ENCODE measurements at places on chromosomes 5 and 9. TPM values are rescaled to one million over a fixed set of nuclear protein-coding genes. Genes with fewer than 3 reads are reported as not detected.

DNA sequence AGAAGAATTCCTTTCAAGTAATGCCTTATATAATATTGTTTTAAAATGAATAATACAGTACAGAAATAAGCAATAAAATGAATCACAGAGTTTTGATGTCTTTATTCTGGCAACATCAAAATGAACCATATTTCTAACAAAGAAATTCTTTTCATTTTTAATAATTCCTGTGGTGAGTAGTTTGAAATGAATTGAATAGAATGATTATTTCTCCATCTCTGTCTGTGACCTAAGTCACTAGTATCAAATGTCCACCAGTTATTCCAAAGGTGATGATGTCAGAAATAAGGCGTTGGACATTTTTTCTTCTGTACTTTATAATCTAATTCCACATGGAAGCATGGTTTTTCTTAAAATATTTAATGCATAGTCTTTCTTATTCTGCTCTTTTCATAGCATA is 106.2 kb downstream of the ADAMTSL1 start:
- no peak for DNase-seq

DNA sequence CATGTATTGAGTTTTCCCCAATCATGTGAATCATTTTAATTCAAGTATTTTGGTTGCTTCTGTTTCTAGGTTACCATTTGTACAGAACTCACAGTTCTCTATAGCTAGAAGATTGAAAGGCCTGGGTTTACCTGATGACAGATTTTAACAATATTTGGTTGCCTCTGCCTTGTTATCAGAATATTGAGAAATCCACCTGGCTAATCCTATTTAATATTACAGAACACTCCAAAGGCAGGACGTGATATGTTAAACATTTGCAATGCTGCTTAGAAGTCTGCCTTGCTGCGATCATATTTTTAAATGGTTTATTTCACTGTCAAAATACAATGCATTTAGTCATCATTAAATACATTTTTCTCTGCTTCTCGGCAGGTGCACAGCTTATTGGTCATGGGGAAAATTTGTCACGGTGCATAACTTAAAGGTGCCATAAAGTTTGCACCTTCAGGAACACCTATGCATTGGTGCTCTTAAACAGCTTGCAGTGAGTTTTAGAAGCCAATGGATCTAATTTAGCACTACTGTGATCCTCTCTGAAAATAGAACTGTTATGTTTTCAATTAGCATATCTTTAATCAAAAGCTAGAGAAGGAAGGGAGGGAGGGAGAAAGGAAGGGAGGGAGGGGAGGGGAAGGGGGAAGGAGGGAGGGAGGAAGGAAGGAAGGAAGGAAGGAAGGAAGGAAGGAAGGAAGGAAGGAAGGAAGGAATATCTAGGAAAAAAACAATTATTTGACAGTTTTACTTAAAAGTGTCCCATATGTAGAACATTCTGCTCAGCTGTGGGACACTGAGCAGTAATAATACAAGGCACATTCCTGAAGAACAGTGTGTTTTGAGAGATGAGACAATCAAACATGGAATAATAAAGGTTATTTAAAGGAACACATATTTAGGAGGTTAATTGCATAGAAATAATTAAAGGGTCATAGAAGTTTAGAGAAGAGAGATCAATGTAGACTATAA is 15.5 kb upstream of the DAPK1 start:
- DNase-seq = no peak

DNA sequence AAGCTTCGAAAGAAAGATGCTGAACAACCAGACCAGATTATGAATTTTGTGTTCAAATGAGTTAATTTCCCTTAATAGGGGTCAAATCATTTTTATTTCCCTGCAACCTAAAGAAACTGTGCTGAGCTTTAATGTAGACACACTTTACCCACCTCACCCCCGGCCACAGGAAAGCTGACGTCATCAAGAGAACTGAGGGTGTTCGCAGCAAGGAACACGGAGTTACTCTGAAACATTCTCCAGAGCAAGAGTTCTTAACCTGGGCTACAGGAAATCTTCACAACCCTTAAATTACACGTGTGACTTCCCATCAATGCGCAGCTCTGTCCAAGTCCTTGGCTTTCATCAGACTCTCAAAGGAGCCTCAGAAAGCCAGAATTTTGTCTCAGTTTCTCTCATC is 116.3 kb downstream of the COL23A1 start:
- DNase-seq = no peak

DNA sequence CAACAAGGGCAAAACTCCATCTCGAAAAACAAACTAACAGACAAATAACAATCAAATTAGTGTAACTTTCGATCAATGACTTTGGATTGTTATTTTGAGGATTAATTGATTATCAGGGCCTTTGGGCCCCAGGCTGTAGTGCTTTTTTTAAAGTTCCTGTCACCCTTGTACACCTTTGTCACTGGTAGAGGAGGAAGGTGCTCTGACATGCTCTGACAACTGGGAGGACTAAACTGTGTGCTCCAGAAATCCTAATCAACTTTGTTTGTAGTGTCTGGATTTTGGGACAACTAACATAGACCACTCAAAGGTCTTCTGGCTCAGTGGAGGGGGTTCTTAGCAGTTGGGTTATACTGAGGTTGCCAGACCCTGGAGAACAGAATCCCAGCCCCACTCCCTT is 1.8 kb downstream of the TXN start:
- no peak for DNase-seq

DNA sequence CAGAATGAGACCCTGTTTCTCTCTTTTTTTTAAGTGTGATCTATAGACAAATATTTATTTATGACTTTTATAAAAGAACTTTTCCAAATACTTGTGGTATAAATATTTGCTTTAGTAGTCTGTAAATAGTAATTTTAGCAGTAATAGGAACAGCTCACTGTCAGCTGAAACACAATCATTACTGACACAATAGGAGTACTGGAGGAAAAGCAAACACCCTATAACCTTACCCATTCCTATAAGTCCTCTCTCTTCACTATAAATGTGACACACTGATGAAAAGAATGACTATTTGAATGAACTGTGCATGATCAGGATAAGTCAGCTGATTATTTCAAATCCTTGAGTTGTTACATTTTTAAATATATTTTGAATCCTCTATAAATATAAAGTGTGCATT is 72.4 kb downstream of the CDH12 start:
- DNase-seq = no peak

DNA sequence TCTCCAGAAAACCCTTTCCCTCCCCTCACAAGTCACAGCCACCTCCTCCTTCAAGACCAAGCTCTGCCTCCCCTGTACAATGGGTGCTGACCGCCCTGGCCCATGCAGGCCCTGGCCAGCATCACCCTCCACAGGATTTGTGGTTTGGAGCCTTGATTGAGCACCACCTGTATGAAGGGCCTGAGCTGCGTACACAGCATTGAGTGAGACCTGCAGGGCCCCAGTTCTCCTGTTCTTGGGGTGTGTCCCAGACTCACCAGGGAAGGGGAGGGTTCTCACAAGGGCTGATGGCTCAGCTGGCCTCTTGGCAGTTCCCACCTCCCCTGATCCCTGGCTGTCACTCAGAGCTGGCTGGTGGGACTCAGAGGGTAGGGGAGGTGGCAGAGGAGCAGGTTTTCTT is 63.7 kb upstream of the IER5L start:
- DNase-seq = no peak

- DNase-seq = no peak
Measured at GRCh38 chr5:77707791-77708190, 68.3 kb downstream of the TBCA start.

GRCh38 chr9:10104774-10105173 is 508.0 kb downstream of the PTPRD start:
- no peak for DNase-seq

- DNase-seq = no peak
Measured at GRCh38 chr5:155332618-155333017, 319.1 kb downstream of the KIF4B start.

DNA sequence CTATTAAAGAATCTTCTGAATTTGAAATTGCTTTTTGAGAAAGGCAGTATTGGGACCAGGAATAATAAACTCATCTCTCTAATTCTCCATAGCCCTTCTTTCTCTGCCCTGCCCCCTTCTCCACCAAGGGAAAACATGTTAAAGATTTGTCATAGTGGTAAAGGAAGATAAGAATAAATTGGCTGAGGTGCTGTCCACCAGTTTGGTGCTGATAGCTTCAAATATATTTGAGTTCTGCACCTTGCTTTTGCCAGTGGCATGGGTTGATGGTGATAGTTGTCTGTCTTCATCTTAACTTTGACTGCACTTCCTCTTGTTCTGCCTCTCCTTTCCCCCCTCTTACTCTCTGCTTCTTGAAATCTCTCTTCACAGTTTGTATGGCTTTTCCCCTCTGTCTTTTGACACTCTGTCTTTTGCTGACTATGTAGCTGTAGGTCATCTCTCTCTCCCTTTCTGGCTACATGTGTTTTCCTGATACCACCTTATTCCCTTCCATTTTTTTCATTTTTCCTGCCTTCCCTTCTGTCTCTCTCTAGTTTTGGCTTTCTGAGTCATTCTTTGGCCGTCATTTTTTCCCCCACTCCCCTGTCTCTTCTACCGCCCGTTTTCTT is 56.6 kb downstream of the NDUFS4 start:
- no peak for DNase-seq

- no peak for DNase-seq
Measured at GRCh38 chr5:171714851-171715250, 70.8 kb upstream of the SMIM23 start.

DNA sequence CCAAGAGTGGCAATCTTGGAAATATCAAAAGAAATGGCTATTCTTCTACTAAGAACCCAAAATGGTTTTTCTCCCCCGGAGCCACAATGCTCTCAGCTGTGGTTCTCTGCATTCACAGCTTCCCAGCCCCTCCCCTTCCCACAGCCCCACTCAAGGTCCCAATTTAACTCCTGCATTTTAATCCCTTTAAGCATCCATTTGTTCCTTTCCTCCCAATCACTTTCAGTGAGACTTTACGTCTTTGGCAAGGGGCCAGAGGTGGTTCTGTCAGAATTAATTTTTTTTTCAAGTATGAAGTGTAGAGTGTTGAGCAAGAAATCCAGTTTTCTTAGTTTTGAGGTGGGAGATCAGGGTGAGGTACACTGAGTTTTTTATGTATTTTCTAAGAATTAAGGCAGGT is 256.9 kb downstream of the GLIS3 start:
- DNase-seq = no peak

GRCh38 chr5:170913573-170913972 is 51.8 kb downstream of the RANBP17 start:
- no peak for DNase-seq

- DNase-seq = no peak
Measured at GRCh38 chr9:124420991-124421543, 5.8 kb upstream of the PSMB7 start.

DNA sequence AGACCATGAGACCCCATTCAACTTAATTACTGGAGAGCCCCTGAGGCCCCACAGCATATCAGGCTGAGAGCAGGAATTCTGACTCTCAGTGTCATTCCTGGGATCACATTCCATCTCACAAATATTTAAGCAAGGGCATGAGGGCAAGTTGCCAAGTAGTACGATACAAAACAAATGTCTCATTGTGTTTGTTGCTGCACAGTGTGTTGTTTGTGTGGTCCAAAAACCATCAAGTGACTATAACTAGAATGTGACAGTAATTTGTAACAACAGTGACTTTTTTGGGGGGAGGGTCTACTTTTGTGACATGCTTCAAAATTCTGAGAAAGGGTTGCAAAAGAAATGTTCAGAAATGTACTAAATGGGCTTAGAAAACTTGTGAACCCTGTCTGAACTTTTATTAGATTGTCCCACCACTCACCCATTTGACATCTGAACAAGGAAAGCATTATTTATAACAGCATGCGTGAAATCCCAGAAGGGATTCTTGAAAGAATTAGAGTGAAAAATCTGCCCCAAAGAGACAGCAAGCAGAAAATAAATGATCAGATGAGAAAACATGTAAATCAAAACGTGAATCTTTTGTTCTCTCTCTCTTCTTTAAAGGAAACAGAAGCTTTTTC is 347.0 kb downstream of the NTRK2 start:
- peak; percentile 55 for DNase-seq

DNA sequence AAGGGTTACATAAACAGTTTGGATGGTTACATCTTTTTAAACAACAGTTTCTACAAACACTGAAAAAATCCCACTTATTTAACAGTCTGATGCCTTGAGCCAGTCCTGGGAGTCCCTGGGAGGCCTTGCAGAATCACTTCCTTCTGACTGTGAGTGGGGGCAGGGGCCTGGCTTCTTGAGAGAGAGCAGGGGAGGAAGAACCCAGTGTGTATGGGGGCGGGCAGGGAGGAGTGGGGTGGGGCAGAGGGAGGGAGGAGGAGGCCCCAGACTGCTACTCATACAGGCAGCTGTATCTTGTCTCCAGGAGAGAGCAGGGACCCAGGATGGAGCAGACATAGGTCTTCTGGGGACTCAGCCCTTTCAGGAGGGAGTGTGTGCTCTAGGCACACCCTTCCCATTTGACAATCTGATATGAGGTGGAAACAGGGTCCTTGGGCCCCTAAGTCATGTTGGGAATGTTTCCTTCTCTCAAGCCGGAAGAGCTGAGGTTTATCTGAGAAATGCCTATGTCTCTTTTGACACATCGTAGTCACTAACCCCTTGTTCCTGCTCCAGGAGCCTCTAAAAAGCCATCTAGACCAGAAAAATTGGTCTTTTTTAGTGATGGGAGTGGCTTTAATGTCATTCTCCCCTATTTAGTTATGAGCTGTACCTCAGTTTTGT is 52.8 kb downstream of the IRF1 start:
- peak; percentile 71 for DNase-seq

DNA sequence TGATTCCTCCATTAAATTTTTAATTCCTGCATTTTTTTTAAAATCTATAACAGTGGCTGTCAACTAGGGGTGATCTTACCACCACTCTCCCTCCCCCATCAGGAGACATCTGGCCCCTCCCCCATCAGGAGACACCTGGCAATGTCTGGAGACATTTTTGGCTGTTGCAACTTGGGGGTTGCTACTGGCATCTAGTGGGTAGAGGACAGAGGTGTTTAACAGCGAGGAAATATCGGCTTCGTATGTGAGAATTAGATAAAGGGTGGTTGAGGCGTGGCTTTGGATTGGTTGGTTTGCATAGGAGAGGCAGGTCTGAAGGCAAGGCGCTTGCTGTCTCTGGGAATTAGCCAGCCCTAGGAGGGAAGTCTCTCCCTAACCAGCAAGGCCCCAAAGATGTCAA is 10.5 kb downstream of the CDHR2 start:
- DNase-seq = no peak

- DNase-seq = no peak
Measured at GRCh38 chr5:115840873-115841272, 492 bp downstream of the ATG12 start.

The RELL2 gene
- 1.1 TPM for polyA plus RNA-seq

The KLHL3 gene
- polyA plus RNA-seq = 25.4 TPM

The ADGRD2 gene
- polyA plus RNA-seq = 0.10 TPM

The SLC25A2 gene
- polyA plus RNA-seq = 0.23 TPM

The LTC4S gene
- polyA plus RNA-seq = 1.7 TPM

The ZDHHC11 gene
- polyA plus RNA-seq = 14.7 TPM

The ERGIC1 gene
- polyA plus RNA-seq = 122 TPM

The LHX6 gene
- 3.5 TPM for polyA plus RNA-seq

The SMIM33 gene
- polyA plus RNA-seq = 0.05 TPM

The BAG1 gene
- polyA plus RNA-seq = 71.6 TPM

The PCDH12 gene
- polyA plus RNA-seq = 15.7 TPM

Data from left kidney (tissue), 8 donors.